ENCODE measurements at places on chromosomes 7 and 10.

DNA sequence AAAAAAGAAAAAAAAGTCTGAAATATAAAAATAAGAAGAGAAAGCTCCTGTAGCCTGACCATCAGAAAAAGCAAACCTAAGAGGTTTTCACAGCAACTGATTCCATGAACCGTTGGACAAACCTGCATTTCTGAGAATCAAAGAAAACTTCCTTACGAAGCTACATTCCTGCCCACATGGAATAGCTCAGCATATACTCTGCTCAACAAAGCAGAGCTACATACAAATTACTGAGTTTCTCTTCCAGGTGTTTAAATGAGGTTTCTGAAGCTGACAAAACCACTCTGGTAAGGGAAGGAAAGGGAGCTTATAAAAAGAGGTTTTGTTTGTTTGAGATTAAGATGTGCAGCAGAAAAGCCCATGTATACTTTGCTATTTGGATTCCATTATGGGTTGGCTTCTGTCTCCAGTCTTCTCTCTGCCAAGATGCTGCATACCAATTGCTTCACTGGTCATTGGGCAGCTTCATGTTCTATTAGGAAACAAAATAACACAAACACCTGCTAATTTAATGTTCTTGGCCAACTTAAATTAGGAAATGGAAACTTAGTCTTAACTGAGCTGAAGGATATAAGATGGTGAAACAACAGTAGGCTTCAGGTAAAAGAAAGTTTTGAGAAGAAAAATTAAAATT is 314.1 kb downstream of the LRRTM3 start:
- DNase-seq = no peak

DNA sequence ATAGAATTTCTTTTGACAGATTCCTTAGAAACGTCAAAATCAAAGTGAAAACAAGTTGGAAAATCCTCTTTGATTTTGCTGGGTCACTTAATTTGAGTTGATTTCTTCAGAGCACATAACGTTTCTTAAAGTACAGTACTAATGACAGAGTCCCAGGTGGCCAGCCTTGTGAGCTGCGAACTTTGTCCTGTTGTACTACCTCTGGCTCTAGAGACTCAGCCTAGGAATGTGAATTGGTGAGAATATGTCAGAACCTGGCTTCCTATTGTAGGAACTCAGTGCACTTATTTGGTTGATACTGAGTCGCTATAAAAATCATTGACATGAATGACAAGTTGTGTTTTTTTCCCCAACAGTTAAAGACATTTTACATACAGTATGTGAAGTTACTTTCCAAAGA is 20.2 kb downstream of the SDK1 start:
- no peak for DNase-seq

DNA sequence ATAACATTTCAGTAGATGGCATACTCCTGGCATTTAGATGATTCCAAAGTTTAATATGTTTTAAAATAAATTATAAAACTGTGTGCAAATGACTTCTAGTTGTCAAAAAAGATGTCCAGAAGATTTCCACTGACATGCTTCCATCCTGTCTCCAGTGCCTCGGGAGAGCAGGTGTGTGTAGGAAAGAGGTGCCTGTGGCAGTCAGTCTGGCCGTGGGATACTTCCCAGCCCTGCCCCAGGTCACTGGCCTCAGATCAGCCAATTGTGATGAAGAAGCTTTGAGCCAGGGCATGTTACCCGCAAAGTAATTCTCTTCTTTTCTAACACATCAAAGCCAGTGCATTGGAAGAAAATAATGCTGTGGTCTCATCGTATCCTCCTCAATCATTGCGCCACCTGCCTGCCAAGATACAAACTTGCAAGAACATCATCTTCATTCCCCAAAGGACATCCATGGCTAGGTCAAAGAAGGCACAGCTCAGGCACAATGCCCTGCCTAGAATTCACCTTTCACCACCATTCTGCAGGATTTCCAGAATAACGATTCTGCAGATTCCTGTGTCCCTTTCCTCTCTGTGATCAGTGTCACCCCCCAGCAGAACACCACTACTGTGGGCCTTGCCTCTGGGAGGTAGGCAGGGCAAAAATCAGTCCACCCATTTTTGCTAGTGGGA is 6.3 kb upstream of the KCNMA1 start:
- no peak for DNase-seq

- no peak for DNase-seq
These were observed 39.2 kb downstream of the CAMK2B start for GRCh38 chr7:44286182-44286617.

DNA sequence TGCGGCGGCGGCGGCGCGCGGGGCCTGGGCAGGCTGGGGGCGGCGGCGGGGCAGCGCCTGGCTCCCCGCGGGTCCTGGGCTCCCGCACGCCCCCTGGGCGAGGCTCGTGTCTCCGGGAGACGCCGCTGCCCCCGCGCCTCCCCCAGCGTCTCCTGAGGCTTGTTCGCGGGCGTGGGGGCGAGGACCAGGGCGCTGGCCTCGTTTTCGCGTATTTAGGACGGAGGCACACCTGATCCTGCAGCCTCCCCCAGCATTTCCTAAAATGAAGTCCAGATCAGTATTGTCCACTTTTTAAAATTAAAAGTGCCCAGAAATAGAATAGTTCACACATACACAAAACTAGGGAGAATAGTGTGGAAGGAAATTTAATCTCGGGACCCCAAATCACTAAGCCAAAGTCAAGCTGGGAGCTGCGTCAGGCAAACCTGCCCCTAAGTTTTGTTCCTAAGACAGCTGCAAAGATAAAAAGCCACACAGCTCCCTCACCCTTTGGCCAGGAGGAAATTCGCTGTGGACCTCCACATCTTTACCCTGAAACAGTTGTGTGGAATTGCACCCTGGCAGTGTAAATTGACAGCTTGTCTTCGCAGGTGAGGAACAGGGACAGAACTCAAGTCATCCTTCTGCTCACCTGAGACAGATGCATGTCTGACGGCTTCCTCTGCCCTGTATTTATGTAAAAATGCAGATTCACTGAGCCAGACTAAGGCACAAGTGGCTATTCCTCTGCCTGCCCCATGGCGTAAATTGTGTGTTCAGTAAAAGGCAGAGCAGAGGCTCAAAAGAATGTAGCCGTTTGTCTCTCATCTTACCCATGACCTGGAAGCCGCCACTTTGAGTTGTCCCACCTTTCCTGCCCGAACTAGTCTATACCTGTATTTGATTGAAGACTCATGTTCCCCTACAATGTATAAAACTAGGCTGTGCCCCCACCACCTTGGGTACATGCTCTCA is 740 bp downstream of the GALNT11 start:
- DNase-seq = no peak

- DNase-seq = no peak
These were observed 24.9 kb downstream of the PAXIP1 start for GRCh38 chr7:154978017-154978416.

- DNase-seq = no peak
These were observed 117.0 kb downstream of the CHCHD3 start for GRCh38 chr7:132964876-132965275.

DNA sequence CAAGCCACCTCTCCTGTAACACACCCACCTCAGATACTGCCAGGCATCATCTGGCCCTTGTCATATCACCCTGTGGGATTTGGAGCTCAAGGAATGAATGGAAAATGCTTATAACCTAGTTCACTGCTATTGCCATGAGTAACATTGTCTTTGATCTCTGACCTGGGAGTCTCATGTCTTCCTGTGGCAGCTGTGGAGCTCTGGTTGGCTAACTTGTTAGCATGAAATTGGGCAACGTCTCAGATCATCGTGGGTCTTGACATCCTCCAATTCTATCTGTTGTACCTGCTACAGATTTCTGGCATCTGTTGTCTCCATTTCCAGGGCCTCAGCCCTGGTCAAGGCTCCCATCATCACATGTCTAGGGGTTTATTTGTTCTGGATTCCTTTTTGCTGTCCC is 2.2 kb upstream of the TMEM270 start:
- no peak for DNase-seq

DNA sequence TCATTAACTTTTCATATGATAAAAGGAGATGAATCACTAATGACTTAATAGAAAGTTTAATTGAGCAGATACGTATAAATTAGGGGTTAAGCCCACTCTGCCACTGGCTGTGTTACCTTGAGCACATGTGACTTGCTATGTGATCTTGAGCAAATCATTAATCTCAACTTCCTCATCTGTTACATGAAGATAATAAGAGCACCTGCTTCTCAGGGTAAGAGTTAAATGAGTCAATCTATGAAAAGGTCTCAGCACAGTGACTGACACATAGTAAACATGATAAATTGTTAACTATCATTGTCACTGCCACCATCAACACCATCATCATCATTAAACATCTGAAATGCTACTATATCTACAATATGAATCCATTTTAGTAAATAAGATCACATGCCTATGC is 110.8 kb downstream of the TPK1 start:
- no peak for DNase-seq

GRCh38 chr10:88318803-88319202 is 264.3 kb downstream of the RNLS start:
- no peak for DNase-seq

- DNase-seq = no peak
These were observed 9.2 kb downstream of the IL15RA start for GRCh38 chr10:5968037-5968680.

GRCh38 chr7:127254163-127254684 is 1.5 kb upstream of the GRM8 start:
- DNase-seq = no peak

DNA sequence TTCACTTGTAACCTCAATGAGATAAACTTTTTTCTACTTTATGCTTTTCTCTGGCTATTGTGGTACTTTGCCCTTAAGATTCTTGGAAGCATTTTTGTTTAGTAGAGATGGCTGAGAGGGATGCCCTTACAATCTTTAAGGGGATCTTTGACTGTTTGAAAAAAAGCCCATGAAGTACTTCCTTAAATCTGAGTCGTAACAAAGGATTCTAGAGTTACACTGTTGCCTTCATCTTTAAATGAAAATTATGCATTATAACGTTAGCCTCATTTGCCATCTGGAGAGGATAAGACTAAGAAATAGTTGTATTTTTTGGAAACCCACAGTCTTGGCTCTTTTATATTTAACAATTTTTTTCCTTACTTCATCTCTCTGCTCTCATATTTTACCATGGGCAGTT is 37.8 kb upstream of the FZD1 start:
- no peak for DNase-seq

- DNase-seq = no peak
These were observed 252.8 kb upstream of the GPR26 start for GRCh38 chr10:123413353-123413752.

Measured in amygdala (tissue), 56 donors.